ENCODE measurements at places on chromosomes 2 and 18.

- no peak for DNase-seq
These were observed 60.2 kb downstream of the EIF5B start for GRCh38 chr2:99397266-99397920.

DNA sequence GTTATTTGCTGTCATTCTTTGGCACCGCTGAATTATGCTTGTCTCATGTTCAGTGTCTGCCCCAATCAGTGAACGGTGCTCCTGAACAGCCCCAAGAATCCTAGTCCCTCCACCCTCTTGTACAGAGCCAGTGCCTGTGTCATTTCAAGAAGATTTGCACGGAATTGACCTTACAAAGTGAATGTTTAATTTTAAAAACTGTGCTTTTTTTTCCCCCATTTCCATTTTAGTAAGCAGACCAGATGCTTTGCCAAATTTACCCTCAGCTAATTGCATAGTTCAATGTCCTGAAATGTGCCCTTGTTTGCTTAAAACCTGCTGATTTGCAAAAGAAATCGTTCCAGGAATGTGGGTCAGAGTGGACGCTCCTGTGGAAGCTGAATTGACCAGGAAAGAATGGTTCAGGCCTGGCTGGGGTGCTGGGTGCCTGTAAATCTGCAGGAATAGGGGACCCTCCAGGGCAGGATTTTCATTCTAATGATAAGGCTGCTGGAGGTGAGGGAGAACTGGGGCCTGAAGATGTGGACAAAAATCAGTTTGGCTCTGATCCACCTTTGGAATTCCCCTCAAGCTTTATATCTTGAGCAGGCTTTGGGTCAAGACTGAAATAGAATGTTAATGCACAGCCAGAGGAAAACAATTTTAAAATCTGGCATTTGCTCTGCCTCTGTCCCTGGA is 20.1 kb downstream of the TMEM17 start:
- DNase-seq: no peak

DNA sequence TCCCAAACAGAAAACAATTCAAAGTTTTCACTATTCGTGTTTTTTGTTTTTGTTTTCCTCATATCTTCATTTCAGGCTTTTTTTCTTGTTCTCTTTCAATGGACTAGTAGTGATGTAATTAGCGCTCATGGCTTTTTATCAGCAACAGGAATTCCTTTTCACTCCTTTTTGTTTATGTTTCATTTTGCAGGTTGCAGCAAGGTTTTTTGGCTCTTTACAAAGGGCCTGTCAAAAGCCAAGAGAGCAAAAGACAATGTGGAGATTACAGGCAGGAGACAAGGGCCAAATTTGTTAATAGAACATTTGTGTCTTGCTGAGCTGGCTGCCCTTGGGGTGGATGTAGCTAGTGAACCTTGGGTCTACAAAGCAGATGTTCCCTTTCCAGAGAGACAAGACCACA is 467.4 kb upstream of the CDH20 start:
- DNase-seq: no peak

DNA sequence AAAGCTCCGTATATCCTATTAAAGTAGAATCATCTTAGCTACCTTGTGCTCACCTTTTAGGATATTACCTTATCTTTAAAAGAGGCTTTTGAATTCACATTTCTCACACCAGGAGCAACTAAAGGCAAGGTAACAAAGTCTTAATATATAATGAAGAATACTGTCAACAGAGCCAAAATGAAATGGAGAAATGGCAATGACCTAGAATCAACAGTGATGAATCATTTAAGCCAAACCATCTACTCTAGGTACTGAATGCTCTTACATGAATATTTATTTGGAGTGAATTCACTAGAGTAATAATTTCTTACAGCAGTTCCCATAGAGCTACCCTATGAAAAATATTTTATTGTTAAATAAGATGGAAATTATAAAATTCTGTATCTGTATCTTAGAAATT is 421.0 kb downstream of the RND3 start:
- DNase-seq: no peak

- DNase-seq: no peak
These were observed 34.5 kb upstream of the CCDC93 start for GRCh38 chr2:118048401-118048800.

GRCh38 chr2:235550378-235550760 is 56.5 kb downstream of the AGAP1 start:
- no peak for DNase-seq

DNA sequence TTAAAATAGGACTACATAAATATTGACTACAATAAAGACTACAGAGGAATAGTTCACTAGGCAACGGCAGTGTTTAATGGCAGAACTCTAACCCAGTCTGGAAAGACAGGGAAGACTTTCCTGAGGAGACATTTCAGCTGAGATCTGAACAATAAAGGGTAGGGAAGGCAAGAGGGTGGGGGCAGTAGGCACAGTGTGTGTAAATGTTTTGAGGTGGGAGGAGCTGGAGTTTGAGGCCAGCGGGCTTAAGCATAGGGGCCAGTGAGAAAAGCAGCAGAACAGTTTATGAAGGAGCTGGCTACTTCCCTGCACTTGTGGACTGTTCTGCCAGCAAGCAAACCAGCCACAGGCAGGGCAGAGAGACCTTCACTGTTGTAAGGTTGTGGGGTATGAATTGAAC is 76.6 kb upstream of the UGP2 start:
- DNase-seq: no peak

DNA sequence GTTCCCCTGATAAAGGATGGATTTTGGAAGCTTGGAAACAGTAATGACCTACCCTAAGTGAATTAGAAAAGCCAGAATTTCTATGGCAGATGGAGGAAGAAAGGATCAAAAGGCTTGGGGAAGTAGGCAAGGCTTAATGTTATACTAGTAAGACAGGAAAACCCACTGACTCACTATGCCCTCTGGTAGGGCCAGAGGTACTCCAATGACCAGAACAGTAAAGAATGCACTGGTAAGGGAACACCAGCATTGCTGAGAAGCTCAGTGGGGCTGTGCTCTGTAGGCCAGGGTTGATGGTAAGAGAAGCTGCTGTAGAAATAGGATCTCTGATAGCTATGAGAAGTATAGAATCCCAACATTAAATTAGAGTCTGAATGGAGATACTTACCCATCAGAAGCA is 126.4 kb downstream of the GFPT1 start:
- no peak for DNase-seq

GRCh38 chr2:28350791-28351285 is 41.8 kb upstream of the FOSL2 start:
- no peak for DNase-seq

DNA sequence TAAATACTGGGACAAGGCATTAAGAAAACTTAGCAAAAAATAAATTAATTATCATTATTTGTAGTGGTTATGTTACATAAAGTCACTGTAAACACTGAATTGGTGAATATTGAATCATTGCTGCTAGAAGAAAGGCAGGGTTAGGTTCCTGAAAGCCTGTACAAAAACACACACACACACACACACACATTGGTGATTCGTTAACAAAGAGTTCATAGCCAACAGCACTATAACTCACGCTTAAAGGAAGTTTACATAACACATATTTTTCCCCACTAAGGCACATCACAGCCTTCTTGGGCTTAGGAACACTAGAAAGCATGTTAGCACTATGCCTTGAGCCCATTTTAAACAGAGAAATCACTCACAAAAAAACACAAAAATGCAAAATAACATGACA is 690.0 kb upstream of the PIK3C3 start:
- DNase-seq: no peak

DNA sequence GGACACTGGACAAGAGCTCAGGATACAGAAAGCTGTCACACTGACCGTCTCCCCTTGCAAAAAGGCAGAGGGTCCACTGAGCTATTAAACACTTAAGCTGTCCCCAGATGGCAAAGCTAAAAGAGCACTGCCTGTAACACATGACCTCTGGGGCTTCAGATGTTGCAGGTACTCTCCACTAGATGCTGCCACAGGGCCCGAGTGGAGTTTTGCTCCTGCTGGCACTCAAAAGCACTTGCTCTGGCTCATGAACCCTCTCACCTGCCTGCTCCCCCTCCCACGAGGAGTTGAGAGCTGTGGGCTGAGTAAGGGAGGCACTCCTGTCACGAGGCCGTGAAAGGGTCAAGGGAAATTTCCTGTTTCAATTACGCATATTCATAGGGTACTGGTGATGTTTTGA is 227.9 kb downstream of the PRKCE start:
- no peak for DNase-seq

DNA sequence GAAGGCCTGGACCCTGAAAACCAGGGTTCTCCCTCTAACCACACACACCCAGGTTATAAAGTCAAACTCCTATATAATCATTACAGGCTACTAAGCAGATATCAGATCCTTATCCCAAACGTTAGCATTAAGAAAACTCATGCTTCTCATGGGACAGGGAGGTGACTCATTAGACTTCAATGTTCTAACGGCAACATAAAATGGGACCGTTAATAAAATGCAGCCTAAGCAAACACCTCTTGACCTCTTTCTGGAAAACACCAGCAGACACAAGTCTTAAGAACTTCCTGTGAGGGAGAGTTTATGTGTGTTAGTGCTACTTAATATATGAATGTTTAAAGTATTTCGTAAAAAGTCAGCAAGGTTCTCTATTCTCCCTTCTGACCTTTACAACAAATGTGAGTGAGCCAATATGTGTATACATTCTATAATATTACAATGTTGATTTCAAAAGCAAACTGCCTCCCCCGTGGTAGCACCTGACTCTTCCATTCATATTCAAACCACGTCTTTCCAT is 31.7 kb downstream of the LPIN2 start:
- DNase-seq: no peak

- no peak for DNase-seq
These were observed 30.4 kb upstream of the SEMA4C start for GRCh38 chr2:96900237-96900636.

DNA sequence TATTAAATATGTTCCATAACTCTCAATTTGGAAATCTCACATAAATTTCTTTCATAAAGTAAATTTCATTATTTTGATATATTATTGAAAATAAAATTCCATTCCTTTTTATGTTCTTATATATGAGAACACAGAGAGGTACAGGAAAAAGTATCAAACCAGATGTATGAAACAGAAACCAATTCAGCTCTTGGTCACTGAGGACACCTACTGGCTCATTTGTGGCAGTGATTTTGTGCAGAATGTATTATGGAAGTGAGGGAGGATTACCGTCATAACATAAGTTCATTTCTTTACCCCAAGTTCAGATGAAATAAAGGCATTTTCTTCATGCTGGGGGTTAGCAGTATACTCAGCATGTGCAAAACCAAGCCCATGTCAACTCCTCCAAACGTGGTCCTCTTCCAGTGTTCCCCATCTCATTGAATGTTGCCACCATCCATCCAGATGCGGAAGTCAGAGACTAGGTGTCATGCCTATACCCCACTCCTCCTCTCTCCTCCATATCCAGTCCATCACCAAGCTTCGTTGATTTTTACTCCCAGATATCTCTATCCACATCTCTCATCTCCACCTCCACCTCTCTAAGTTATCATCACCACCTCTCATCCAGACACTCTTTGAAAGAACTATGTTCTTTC is 41.7 kb upstream of the MALL start:
- DNase-seq: no peak

GRCh38 chr18:23619388-23619881 is 33.1 kb upstream of the NPC1 start:
- no peak for DNase-seq

- DNase-seq: no peak
These were observed 16.9 kb downstream of the ZBTB7C start for GRCh38 chr18:48392268-48392667.

- DNase-seq: no peak
These were observed 193.8 kb downstream of the GULP1 start for GRCh38 chr2:188485496-188485895.

GRCh38 chr2:64786343-64787018 is 132.8 kb upstream of the SERTAD2 start:
- no peak for DNase-seq

DNA sequence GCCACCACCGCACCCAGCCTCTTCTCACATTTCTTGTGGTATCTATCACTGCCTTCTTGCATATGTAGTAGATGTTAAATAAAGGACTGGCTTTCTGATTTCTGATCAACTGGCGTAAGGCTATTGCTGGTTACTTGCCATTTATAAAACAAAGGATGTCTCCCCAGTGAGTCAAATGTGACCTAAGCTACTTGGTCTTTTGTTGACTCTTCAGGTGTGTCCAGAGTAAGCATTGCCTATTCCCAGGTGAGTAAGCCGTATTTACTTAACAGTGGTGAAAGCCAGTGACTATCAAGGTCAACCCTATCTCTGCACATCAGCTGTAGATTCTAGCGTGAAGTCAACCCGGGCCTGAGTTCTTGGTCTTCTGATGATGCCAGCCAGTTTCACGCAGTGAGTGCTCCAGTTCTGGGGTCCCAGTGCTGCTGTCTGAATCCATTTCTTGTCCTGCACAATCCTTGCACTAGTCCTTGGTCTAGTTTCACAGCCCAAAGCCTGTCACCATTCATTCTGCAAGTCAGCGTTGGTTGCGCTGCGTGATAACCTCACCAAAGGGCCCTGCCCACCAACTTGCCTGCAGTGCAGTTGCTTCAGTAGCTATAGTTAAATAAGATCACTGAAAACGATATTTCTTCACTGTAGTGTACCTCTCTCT is 120.2 kb downstream of the GBX2 start:
- DNase-seq: no peak

GRCh38 chr18:74928194-74928968 is 280.6 kb downstream of the PTGR3 start:
- no peak for DNase-seq

DNA sequence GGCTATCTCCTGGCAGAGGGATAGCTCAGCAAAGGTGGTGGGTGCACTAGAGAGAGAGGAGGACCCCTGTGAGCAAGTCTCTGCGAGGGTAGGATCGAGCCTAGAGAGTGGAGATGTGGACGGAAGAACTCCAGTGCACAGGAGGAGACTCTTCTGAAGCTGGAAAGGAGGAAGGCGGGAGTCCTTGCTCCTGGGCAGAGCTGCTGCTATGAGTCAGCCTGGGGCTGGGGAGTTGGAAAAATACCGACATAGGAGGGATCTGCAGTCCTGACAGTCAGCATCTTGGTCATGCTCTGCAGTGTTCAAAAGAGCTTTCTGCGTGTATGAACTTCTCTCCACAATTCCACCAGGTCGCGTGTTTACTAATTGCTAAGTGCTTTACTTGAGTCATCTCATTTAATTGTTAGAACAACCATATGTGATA is 233.8 kb downstream of the LDLRAD4 start:
- DNase-seq: no peak

DNA sequence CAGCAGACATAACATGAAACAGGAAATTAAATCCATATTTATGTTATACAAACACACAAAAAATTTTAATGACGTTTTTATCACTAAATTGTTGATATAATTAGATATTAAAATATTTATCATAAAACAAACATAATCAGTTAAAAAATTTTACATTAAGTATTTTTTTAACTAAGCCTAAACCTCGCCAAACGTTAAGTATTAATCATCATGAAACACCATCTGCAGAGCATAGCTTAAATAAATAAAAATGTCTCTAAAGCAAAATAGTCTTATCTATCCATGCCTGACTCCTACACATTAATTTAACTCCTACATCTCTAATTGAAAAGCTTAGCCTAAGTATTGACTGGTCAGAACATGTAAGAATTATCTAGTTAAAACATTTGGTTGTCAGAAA is 271.6 kb upstream of the RND3 start:
- DNase-seq: no peak

DNA sequence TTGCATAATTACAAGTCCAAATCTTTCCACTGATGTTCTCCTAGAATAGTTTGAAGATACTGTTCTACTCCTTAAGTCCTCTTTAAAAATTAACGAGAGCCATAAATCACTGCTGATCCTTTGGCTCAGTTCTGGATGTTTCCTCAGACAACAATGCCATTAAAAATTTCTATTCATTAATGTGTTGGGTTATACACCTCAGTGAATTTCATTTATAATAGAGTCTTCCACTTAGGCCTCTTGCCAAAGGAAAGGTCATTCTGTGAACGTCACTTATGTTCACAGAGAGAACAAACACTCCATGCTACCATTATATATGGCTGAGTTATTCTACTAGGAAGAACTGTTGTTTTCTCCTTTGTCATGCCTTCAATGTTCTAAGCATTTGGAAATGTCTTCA is 1472.3 kb upstream of the CELF4 start:
- DNase-seq: no peak

All from T-helper 9 cell (primary cell).